A549 (cell line): ENCODE measurements at places on chromosomes 12 and 14.

DNA sequence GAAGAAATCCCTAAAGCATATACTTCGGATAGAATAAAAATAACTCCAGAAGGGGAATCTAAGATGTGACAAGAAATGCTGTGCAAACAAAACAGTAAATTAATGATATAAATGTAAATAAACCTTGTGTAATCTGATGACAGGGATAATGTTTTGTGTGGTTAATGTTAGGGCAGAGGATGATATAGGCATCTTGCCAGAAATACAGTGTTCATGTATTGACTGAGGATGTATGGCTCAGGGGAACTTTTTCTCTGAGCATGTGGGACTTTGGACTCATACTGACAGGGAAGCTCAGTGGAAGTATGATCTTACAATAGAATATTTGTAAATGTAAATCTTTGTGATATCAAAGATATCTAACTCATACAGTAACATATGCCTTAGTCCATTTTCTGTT lies 420.2 kb downstream of the TMTC2 start:
- DNase-seq, result peak; percentile 11

DNA sequence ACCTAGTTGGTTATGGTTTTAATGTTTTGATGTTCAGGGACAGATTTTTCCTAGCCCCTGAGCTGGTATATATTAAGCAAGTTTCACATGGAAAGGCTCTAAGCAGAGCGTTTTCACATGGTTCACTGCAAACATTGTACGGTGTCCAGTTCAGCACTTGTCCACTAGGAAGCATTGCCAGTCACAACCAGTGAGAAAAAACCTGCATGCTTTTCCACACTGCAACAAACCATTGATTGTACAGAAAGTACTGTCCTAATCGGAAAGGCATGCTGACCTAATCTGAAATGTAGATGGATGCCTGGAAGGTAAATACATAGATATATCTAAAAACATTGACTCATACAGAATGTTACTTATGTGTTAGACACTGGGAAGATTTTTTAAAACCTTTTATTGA lies 25.0 kb upstream of the NPAS3 start:
- no peak for DNase-seq

GRCh38 chr12:21607701-21608100 lies 3.1 kb upstream of the GYS2 start:
- no peak for DNase-seq

DNA sequence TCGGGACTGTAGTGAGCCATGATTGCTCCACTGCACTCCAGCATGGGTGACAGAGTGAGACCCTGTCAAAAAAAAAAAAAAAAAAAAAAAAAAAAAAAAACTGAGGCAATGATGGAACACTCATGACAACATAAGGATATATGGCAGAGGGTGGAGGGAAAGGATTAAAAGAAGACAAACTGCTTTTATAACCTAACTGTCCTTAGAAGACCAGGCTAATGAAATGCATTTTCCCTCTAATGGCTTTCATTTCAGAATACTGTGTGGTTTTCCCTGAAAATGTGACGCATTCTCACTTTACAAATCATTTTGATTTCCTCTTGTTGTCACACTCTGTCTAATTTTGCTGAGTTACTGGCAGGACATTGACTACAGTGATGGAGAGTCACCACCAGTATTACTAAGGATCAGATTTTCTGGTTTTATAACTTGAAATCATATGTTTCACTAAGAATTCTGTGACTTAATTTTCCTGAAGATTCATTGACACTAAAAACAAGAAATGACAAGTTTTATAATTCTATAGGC lies 137.6 kb upstream of the SSTR1 start:
- no peak for DNase-seq

DNA sequence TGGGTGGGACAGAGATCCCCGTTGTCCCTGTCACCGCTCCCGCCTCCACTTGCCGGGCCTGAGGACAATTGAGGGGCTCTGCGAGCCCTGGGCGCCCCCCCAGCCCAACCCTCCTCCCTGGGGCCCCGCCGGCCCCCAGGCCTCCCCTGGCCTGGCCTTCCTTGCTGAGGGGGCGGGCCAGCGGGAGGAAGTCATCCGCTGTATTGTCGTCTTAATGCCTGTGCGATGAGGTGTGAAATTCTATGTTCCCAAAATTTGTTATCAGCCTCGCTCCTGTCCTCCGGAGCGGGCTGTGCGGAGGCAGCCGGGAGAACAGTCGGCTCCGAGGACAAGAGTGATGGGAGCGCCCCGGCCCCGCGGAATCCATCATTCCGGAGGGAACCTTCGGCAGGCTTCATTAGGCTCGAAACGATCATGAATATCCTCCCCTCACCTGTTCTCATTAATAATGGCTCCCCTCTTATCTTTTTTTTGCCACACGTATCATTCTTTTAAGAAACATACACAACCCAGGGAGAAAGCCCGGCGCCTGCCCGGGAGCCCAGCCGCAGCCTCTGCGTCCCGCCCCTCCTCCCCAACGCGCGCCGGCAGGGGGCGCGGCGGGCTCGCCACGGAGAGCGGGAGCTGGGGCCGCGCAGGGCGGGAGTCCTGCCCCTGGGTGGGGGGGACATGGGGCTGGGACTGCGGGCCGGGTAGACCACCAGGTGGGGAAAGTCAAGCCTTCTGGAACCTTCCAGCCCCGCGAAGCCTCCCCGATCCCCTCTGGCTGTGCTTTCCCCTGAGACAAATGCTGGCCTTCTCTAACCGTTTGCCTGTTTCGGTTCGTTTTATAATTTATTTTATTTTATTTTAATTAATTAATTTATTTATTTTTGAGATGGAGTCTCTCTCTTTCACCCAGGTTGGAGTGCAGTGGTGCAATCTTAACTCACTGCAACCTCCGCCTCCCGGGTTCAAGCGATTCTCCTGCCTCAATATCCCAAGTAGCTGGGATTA lies 17.1 kb upstream of the DLK1 start:
- DNase-seq, result no peak

- peak; percentile 68 for DNase-seq
Observed at GRCh38 chr12:48925304-48926011, at the start of gene FKBP11. FKBP11 (minus strand) TSS chr12:48925492; CDS start chr12:48925428, 64 bp downstream.

- no peak for DNase-seq
Observed at GRCh38 chr14:68424443-68425172, 368.3 kb downstream of the ZFP36L1 start.

- peak; percentile 66 for DNase-seq
Observed at GRCh38 chr12:7460375-7461259, 16.7 kb upstream of the CD163L1 start.

DNA sequence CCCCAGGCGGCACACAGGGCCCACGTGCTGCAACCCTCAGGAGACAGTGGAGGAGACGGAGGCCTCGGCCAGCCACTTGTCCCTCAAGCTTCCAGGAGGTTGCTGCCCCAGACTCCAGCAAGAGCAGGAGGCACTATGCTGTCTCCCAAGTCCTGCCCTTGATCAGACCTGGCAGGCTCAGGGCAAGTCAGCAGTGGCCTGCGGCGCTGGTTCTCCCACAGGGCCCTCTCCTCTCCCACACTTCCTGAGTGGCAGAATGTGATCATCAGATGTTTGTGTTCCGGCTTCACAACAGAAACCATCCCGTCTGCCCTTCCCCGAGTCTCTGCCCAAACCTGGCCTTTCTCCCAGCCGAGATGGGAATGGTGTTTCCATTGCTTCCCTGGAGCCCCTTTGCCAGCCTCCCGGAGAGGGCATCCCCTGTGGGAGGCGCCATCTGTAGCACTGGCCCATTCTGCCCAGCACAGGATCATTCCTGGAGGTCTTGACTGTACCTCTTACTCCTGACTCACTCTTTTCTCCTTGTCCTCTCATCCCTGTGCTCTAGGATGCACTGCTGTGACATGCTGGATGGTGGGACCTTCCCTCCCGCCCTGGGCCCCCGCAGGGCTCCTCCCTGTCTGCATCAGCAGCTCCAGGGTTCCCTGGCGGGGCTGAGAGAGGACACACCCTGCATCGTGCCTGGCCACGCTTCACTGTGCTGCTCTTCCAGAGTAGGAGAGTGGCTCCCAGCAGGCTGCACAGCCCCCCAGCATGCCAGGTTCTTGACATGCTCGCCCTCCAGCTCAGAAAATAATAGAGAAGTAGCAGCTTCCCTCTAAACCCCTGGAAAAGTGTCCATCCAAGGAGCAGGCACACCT lies 114.7 kb upstream of the FKBP4 start:
- DNase-seq, result no peak

DNA sequence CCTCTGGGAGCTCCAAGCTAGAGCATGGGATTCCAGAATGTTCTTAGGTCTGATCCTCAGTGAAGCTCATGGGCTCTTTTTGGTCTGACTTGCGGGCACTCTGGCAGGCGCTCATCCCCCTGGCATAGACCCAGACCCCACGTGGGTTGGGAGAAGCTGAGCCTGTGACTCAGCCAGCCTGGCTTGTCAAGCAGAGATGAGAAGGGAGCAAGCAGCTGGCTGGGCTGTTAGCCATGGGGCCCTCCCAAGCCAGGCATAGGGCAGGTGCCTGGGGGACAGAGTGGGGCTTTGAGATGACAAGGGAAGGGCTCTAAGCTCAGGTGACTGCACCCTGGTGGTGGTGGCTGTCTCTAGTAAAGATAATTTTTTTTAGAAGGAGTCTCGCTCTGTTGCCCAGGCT lies 80.3 kb upstream of the NOS1 start:
- peak; percentile 39 for DNase-seq

DNA sequence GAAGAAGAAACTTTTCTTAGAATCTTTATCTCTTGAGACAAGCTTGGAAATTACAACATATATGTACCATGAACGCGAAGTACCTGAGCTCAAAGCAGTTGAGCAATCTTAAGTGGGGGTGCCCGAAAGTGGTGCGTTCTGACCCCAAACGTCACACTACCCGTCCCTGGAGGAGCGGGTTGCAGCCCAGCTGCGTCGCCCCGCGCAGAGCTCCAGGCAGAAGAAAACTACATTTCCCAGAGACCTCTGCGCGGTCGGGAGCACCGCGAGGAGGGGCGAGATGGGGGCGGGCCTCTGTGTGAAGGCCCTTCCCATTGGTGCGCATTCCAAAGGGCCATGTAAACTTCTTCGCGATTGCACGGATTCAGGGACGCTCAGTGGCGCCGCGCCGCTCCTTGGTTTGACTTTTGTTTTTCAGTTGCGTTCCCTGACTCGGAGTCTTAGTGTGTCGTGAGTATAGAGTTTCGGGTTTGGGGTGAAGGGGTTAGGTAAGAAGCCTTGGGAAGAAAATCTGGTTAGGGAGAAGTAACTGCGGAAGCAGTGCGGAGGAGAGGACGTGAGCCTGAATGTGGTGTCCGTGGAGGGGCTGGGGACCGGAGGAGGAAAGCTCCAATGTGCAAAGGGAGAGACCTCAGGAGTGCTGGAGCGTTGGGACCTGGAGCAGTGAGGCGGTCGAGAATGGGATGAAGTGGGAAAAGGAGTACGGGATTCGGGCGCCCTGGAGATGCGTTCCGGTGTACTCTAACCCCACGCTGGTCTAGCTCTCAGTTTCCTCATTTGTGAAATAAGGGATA lies at the start of gene CCDC77:
CCDC77 (plus strand) TSS at position 410 of the 794 bp plus-strand sequence. CDS start 7,740 bp downstream, outside the sequence.
- peak; percentile 95 for DNase-seq

- DNase-seq, result no peak
Observed at GRCh38 chr14:90632451-90632850, 183.8 kb downstream of the TTC7B start.

DNA sequence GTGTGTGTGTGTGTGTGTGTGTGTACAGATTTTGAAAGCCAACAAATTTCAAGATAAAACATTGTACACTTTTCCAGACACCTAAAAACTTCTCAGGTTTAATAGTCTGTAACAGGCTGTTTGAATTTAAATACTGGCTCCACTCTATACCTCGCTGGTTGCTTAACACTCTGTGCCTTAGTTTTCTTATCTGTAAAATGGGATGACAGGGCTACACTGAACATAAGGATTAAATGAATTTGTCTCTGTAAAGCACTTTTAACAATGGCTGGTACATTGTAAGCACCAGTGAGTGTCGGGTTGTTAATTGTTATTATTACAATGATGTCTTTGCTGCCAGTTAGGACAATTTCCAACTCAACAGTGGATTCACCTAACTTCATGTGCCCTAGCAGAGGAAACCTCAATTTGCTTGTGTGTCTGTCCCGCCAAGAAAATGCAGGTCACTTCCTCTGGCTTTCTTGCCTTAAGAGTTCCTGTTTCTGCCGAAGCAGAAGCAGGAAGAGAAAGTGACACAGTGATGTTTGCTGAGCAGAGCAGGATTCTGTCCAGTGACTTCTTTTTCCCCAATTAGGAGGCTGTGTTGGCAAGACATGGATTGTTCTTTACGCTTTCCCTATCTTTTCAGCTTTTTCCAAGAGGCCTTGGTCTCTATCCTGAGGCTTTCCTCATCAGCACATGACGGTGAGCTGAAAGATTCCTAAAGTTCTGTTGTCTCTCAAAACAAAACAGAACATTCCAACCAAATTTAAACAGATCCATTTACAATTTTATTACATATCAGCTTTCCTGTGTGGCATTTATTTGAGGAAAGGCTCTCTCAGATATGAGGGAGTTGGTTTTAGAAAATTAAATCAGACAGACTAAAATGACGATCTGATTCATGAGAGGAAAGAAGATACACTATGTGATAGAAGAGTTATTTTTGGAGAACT lies 154.1 kb upstream of the ATP2B1 start:
- DNase-seq, result no peak

GRCh38 chr14:22780105-22780679 lies 13.7 kb downstream of the OXA1L start:
- no peak for DNase-seq

GRCh38 chr12:32727237-32727636 lies 28.5 kb downstream of the YARS2 start:
- DNase-seq, result peak; percentile 6

GRCh38 chr14:64937821-64938193 lies 4.7 kb downstream of the GPX2 start:
- peak; percentile 29 for DNase-seq

- no peak for DNase-seq
Observed at GRCh38 chr12:109734219-109735000, 20.8 kb downstream of the FAM222A start.

GRCh38 chr14:54424479-54424901 lies 16.7 kb downstream of the CNIH1 start:
- no peak for DNase-seq

GRCh38 chr12:121712190-121712460 lies 427 bp upstream of the TMEM120B start:
- peak; percentile 55 for DNase-seq

- DNase-seq, result peak; percentile 71
Observed at GRCh38 chr14:101665478-101666078, 95.9 kb upstream of the PPP2R5C start.

GRCh38 chr12:28629691-28630090 lies 439.4 kb downstream of the CCDC91 start:
- no peak for DNase-seq

DNA sequence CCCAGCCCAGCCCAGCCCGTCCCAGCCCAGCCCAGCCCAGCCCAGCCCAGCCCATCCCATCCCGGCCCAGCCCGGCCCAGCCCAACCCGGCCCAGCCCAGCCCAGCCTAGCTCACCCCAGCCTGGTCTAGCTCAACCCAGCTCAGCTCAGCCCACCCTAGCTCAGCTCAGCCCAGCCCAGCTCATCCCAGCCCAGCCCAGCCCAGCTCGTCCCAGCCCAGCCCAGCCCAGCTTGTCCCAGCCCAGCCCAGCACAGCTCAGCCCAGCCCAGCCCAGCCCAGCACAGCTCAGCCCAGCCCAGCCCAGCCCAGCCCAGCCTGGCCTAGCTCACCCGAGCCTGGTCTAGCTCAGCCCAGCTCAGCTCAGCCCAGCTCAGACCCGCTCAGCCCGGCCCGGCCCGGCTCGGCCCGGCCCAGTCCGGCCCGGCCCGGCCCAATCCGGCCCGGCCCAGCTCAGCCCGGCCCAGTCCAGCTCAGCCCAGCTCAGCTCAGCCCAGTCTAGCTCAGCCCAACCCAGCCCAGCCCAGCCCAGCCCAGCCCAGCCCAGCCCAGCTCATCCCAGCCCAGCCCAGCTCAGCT lies 184.7 kb downstream of the TMEM121 start:
- no peak for DNase-seq
